Vagina (tissue), 2 donors: ENCODE measurements at places on chromosomes 12 and 14. TPM values are rescaled to one million over a fixed set of nuclear protein-coding genes. Genes with fewer than 3 reads are reported as not detected.

GRCh38 chr12:116773276-116773731, 35.2 kb downstream of the RNFT2 start:
- DNase-seq, result no peak

DNA sequence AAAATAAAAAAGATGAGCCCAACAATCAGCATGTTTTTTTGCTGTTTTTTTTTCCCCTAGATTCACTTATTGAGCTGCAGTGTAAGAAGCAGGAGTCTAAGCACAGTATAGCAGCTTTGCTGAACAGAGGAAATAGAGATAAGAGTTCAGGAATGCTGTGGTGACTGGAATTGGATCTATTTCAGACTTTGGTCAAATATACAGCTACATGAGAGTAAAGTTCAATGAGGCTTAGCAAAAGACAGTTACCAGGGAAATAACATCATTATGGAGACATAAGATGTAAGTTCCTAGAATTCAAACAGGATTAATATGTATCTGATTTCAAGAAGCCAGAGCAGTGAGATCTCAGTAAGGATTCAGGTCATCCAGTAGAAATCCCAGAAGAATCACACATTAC, 613.0 kb downstream of the RPS29 start:
- no peak for DNase-seq

- no peak for DNase-seq
Observed at GRCh38 chr12:117298191-117298590, 63.2 kb downstream of the NOS1 start.

DNA sequence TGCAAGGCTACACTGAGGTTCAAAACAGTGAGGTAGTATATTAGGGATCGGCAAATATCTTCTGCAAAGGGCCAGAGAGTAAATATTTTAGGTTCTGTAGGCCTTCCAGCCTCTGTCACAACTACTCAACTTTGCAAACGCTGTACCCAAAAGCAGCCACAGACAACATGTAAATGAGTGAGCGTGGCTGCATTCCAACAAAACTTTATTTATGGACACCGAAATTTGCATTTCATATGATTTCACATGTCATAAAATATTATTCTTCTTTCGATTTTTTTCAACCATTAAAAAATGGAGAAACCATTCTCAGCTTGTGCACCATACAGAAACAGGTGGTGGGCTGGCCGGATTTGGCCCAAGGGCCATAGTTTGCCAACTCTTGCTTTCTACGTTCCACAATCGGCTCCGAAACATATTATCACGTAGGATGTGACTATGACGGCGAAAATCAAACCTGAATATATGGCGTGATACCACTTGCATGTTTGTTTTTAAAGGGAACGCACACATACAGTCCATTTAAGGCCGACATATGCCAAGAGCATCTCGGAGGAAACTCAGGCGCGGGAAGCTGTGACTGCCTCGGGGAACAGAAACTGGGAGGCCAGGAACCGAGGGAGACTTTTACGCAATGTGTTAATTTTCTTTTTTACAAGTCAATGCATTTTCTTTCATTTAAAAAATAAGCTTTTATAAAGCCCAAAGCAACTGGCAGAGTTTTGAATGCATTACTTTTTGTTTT, 7.1 kb downstream of the NCOR2 start:
- no peak for DNase-seq

GRCh38 chr12:119644930-119645329, 23.0 kb upstream of the PRKAB1 start:
- DNase-seq, result no peak

GRCh38 chr14:61535032-61535431, 160.3 kb upstream of the HIF1A start:
- no peak for DNase-seq

- no peak for DNase-seq
Observed at GRCh38 chr14:38254571-38255407, 1.1 kb downstream of the CLEC14A start.

The MYH6 gene
- total RNA-seq, result not detected

- DNase-seq, result no peak
Observed at GRCh38 chr12:10331642-10332239, 24.1 kb downstream of the KLRD1 start.

The PLEKHH1 gene
- total RNA-seq, result 2.5 TPM

GRCh38 chr12:117060929-117061305, 38.3 kb downstream of the TESC start:
- no peak for DNase-seq

- DNase-seq, result no peak
Observed at GRCh38 chr12:4135919-4136605, 137.5 kb upstream of the CCND2 start.

The FGD4 gene
- total RNA-seq, result 38.3 TPM

- no peak for DNase-seq
Observed at GRCh38 chr12:75477137-75477536, 3.4 kb upstream of the GLIPR1 start.

DNA sequence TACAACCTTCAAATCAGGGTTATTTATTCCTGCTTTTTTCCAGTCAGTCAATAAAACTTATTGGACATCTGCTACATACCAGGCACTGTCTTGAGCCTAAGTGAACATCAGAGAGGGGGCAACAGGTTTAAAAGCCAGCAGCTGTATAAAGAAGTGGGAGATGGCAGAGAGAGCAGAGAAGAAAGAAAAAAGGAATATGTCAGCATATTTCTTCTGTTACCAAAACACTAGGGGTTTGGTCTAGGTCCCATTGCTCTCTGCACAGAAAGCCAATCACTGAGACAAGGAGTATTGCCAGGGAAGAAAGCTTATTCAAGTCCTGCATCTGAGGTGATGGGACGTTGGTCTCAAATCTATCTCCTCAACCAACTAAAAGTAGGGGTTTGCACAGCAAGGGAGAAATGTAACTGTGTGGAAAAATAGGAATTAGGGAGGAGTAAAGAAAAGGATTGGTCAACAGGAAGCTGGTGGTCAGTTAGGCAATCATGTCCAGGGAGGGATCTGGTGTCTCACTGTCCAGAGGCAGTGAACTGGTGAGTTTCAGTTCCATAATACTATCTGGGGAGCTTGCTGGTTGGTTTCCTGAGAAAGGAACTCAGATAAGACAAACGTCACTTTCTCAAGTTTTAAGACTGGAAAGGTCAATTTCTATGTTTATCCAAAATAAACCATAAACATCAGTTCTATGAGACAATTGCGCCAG, 107.5 kb downstream of the PHLDA1 start:
- no peak for DNase-seq

The TMTC3 gene
- total RNA-seq, result 14.2 TPM

DNA sequence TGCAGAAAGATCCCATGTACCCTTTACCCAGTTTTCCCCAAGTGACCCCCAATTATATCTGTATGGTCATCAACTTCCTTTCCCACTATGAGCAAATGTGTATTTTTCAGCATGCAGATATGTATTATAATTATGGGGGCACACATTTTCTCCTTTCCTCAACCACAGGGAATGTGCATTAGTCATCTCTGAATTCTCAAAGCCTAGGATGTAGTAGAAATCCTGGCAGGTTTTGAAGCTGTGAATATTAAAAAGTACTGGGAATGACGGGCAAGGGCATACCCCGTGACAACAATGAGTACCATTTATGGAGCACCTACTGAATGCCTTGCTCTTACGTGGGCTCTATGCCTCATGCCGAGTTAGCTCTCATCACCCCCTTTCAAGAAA, 71.5 kb downstream of the VWF start:
- DNase-seq, result no peak

- no peak for DNase-seq
Observed at GRCh38 chr12:109932878-109933503, 32.9 kb downstream of the TCHP start.

- DNase-seq, result no peak
Observed at GRCh38 chr12:43332977-43333640, 218.9 kb downstream of the ADAMTS20 start.

DNA sequence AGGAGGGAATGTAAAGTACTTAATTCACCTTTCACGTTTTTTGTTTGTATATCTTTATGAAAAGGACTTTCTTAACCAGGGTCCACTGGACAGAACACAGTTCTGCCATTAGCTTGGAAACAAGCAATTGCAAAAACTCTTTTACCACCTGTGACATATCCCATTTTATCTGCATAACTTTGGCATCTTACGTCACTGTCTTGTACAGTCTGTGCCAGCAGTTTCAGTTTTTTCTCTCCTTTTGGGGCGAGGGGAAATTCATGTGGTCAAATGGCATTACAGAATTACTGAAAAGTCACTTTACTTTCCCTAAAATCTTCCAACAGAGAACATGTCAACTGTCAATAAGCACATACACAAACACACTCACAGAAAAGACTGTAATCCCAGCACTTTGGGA, 43.7 kb upstream of the SELPLG start:
- no peak for DNase-seq

The CLEC6A gene
- total RNA-seq, result not detected

DNA sequence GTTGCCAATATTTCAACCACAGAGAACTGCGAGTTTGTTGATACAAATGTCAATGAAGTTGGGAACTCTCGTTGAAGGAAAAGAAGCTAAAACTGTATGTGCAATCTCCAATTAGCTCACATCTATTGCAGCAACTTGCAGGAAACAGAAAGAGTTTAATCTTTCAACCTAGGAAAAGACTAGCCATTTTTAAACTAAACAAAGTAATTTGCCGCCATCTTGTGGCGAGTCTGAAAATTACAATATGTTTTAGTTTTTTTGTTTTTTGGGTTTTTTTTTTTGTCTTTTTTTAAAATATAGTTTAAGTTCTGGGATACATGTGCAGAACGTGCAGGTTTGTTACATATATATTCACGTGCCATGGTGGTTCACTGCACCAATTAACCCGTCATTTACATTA, 131.2 kb upstream of the FOXG1 start:
- no peak for DNase-seq

DNA sequence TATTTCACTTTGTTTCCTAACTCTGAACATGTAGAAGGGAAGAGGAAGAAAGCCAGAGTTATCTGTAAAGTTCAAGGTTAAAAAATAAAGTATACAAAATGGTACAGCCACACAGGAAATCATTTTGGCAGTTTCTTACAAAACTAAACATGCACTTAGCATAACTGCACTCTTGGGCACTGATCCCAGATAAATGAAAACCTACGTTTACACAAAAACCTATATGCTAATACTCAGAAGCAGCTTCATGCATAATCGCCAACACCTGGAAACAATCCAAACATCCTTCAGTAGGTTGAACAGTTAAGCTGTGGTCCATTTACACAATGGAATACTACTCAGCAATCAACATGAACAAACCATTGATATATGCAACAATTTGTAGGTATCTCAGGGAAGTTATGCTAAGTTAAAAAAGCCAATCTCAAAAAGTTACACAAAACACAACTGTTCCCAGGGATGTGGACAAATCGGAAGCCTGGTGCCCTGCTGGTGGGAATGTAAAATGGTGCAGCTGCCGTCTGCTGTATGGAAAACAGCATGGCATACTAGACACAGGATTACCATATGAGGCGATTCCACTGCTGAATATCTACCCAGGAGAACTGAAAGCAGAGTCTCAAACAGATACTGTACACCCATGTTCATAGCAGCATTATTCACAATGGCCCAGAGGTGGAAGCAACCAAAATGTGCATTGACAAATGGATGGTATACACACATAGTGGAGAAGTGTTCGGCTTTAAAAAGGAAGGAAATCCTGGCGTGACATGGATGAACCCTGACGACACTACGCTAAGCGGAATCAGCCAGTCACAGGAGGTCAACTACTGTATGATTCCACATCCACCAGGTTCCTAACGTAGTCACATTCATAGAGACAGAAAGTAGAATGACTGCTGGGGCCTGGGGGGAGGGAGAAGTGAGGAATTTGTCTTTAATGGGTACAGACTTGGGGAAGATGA, 37.7 kb downstream of the NRDE2 start:
- DNase-seq, result no peak

DNA sequence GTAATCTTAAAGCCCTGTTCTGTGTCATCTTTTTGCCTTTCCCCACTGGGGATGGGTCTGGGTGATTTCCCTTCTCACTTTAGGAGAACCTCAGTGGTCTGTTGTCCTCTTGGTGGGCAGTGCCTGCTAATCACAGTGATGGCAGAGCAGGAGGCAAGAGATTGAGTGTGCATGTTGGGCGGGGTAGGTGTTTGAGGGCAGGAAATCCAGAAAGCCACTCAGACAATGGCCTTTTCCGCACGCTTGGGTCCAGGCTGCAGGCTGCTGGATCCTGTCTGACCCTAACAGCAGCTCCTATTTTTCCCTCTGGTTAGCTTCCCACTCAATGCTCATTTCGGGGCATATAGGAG, 13.7 kb upstream of the ITGA5 start:
- DNase-seq, result no peak

DNA sequence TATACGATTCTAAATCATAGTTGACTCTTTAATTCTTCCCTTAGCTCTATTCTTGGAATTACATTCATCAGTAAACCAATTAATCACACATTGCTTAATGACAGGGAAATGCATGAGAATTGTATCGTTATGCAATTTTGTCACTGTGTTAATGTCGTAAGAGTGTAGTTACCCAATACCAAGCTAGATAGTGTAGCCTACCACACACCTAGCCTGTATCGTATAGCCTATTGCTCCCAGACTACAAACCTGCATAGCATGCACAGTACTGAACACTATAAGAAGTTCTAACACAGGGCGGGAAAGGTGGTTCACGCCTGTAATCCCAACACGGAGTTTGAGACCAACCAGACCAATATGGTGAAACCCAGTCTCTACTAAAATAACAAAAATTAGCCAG, 24.7 kb downstream of the HNRNPC start:
- no peak for DNase-seq

GRCh38 chr12:26786865-26787514, 46.0 kb downstream of the ITPR2 start:
- DNase-seq, result no peak

The SMCO3 gene
- not detected for total RNA-seq

- no peak for DNase-seq
Observed at GRCh38 chr14:37150414-37150813, 22.0 kb downstream of the SLC25A21 start.

GRCh38 chr12:52370926-52371608, 3.8 kb upstream of the KRT85 start:
- DNase-seq, result no peak

DNA sequence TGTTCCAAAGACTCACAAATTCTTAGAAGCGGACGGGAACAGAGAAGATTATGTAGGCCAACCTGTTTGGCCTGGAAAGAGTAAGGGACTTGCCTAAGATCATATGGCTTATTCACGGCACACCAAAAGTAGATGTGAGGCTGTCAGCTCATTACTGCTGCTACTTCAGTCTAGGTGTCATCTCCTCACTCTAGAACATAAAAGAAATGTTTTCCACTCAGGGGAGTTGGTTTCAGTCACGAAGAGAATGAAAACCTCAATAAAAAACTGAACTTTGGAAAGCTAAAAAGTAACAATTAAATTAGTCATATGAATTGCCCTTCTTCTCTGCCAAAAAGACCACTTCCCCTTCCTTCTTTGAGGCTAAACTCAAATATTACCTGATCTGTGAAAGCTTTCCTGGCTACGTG, 658 bp upstream of the CEP128 start:
- no peak for DNase-seq
